GM19239 (cell line): ENCODE measurements at places on chromosomes 13 and 19.
A peak's percentile ranks its signal among the peaks of the same experiment; 100 is the strongest.

GRCh38 chr13:89897681-89898080, 1449.8 kb upstream of the MIR17HG start:
- no peak for DNase-seq

GRCh38 chr13:48165063-48165462, 67.9 kb upstream of the ITM2B start:
- no peak for DNase-seq

- DNase-seq = no peak
Observed at GRCh38 chr19:6718741-6719539, 1.5 kb downstream of the C3 start.

DNA sequence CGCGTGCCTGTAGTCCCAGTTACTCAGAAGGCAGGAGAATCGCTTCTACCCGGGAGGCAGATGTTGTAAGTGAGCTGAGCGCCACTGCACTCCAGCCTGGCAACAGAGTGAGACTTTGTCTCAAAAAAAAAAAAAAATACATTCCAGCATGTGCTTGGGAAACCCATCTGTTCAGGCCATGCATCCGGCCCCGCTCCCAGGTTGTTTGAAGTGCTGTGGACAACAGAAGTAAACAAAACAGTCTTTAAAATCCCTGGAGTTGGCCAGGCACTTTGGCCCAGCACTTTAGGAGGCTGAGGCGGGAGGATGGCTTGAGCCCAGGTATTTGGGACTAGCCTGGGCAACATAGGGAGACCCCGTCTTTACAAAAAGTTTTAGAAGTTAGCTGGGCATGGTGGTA, 3.2 kb upstream of the PTPRS start:
- DNase-seq = no peak

GRCh38 chr19:18408053-18408476, 10.6 kb upstream of the LRRC25 start:
- no peak for DNase-seq

GRCh38 chr19:39449116-39449797, 3.9 kb downstream of the SUPT5H start:
- no peak for DNase-seq

- no peak for DNase-seq
Observed at GRCh38 chr13:113437408-113438010, 15.8 kb downstream of the ADPRHL1 start.

DNA sequence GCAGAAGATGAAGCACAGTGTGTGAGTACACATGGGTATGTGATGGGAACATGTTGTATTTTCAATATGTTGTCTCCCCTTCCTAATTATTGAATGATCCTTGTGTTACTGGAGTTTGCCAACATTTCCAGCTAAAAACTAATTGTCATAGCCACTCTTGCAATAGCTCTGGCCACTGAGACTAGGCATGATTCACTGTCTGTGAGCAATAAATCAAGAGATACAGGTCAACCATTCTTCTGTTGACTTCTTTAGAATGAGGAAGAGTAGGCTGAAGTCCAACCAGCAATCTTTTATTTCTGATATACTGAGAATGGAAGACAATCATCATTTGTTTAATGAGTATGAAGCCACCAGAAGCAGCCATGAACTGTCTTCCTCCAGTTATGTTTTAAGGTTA, 413.9 kb downstream of the SLITRK5 start:
- no peak for DNase-seq

- DNase-seq = no peak
Observed at GRCh38 chr19:42233106-42233505, 9.3 kb downstream of the GSK3A start.

DNA sequence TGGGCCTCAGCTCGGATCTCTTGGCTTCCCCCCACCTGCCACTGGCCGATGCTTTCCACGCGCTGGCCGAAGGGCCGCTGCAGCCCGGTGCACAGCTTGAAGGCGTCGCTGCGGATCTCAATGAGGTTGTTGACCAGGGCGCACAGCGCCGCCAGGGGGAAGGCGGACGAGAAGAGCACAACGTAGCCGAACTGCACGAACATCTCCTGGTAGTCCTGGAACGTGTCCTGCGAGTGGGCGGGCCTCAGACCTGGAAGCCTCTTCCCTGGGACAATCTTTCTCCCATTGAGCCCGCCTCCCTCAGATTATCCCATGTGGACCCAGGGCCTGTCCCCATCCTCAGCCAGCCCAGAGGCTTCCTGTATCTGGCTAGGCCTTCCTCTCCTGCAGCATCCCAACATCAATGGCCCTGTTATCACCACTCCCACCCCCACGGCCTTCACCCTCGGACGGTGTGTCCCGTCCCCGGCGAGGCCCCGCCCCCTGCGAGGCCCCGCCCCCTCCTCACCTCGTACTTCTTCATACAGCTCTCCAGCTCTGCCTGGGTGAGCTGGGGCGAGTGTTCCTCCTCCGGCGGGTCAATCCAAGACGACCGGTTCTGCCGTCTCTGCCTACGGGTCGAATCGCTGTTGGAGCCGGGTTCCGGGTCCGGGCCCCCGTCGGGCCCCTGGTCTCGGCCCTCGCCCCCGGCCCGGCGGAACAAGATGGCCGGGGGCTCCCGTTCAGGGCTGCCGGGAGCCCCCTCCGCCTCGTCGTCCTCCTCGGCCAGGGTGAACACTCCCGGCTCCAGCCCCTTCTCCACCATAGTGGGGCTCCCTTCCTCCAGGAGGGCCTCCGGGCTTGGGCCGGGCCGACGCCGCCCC, 6.8 kb downstream of the ANO8 start:
- peak; percentile 85 for DNase-seq

DNA sequence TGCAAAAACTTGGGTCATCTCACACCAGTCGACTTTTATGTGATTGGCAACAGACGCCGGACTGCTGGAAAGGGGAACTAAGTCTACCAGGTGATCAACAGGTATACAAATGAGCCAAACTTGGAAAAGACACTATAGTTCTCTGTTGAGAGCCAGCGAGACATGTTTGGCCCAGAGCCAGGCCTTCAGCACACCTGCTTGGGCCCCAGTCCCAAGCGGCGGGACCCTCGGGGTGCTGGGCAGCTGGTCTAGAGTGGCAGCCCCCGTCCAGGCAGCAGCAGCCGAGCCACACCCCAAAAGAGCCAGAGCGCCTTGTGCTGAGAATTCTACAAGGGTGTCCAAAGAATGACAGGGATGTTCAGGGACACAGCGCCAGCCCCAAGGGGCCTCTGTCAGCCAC, 28.0 kb downstream of the NAXD start:
- DNase-seq = no peak

GRCh38 chr13:38167164-38167822, 182.4 kb upstream of the UFM1 start:
- DNase-seq = no peak

DNA sequence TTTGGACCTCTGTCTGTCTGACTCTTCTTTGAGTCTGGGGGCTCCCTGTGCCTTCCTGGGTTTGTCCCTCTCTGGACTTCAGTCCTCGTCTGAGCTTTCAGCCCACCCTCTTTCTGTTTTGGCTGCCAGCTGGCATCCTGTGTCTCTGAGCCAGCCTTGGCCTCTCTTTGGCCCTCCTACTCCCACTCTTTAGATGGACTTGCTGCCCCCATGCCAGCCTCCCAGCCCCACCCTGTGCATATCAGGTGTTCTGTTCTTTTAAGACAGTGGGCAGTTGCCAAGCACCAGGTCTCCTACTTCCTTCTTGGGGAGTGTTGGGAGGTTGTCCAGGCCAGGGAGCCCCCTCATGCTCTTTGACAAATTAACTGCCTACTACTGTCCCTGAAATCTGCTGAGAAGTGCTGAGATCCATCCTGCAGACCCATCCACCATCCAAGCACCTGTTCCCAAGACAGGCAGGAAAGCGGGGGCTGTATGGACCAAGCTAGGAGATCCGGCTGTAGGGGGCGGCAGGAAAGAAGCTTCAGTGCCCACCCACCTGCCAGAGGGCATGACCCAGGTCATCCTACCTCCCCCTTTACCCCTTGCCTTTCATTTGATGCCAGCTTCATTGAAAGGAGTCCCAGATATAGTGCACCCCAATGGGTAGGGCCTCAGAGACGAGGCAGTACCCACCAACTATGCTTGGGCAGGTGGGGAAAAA, 9.6 kb downstream of the CIC start:
- no peak for DNase-seq

DNA sequence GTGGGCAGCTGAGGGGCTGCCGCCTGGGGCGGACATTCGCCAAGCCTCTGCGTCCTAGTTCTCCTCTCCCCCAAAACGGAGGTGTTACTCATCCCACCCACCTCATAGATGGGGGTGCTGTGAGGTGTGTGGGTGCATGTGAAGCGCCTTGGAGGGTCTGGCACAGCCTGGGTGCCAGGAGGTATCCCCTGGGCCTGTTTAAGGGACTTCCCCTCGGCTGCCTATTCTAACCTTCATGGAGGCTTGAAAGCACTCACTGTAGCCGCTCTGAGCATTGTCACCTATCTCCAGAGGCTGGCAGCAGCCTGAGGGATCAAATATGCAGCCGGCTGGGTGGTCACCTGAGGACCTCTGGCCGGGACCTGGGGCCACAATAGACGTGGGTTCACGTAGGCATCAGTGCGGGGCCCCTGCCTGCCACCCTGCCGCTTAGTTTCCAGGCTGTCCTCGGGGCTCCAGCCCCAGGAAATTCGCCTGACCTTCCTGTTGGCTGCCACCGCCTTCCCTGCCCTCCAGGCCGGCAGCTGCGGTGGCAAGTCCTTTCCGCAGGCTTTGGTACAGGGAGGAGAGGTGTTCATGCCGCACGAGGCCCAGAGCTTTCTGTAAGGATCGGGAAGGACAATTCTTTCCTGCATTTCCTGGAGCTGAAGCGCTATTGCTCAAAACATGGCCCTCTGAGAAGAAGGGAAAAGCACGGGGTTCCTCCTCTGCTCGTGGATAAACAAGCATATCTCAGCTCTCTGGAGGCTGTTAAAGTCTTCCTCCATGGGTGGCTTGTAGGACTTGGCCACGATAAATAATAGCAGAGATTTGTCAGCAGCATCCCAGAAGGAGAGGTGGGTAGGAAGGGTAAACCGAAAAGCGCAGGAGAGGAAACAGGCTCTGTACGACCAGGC, 4.6 kb downstream of the COL4A2 start:
- no peak for DNase-seq

- no peak for DNase-seq
Observed at GRCh38 chr13:49256841-49257240, 9.1 kb downstream of the CDADC1 start.

DNA sequence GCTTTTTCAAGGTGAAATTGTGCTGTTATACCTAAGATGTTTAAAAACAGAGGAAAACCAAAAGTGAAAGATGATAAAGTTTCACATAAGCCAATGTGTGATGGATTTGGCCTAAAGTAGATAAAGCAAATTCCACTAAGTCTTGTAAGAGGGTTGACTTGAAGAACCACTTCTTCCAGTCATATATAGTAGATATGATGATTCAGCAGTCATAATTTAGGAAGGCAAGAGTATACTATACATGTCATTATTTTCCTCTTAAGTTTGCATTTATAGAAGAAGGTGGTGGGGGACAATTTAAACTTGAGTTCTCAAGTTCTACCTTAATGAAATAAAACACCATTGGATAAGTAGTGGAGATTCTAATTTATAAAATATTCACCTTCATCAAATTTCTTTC, 37.3 kb downstream of the PHF11 start:
- no peak for DNase-seq

DNA sequence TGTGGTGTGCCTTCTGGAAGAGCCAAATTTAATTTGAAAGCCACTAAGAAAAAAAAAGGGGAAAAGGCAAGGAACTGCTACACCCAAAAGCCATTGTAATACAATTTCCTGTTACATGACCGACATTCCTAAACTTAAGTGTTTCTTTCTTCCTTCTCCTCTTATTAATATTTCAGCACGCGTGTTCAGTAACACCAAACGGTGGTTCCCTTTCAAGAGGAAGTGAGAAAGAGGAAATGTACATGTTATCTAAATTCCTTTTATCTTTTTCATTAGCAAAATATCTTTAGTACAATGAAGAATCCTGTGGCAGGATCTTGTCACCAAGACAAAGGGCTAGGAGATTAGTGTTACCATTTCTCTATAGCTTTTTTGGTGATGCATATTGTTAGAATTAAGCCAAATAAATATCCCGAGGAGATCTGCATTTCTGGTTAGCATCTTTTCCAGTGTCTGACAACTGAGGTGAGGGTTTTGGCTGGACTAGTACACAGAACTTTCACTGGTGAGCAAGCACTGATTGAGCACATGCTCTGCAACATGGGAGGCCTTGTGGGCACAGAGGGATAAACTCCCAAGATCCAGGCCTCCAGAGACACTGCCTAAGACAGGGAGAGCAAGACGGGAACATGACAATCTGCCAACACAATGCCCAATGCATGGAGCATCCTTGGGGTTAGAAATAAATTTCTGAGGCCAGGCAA, 22.1 kb downstream of the LATS2 start:
- DNase-seq = no peak

GRCh38 chr13:98717256-98717655, 35.2 kb downstream of the SLC15A1 start:
- DNase-seq = no peak

DNA sequence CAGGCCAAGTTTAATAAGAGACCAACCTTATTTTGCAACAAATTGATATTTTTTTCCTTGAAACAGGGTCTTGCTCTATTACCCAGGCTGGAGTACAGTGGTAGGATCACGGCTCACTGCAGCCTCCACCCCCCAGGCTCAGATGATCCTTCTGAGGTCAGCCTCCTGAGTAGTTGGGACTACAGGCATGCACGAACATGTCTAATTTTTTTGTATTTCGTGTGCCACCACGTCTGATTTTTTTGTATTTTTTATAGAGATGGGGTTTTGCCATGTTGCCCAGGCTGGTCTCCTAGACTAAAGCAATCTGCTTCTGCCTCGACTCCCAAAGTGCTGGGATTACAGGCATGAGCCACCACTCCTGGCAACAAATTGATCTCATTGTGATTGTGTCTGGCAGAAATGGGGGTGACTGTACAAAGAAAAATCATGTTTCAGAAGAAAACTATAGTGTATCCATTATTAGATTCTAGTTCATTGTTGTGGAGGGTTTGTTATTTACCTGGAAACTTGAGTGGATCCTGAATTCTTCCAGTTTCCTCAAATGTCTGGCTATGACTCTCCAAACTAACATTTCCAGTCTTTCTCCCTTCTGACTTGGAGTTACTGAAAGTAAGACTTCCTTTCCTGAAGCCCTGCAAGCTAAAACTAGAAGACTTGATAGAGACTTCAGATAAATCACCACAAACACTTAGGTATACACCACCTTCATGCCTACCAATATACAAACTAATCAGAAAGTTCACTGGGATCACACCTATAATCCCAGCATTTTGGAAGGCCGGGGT, 17.3 kb upstream of the AKT2 start:
- no peak for DNase-seq

DNA sequence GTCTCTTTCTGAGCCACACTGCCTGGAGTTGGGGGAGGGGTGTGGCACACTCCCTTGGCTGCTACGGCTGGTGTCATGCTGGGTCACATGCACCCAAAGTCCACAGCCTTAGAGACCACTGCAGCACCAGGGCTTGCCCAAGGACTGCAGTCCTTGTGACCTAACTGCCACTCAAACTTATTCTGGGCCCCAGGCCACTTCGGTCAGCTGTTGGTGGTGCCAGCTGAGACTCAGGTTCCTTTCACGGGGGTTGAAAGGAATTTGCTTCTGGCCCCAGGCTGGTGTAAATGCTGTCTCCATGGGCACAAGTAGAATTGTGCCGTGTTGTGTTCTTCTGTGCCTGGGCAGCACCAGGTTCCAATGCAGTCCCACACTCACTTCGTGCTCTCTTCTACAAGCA, 9.5 kb upstream of the VN1R1 start:
- DNase-seq = no peak

GRCh38 chr19:11420429-11421370, 1.6 kb upstream of the RGL3 start:
- DNase-seq = no peak
